ENCODE measurements at places on chromosomes 11 and 22.

- DNase-seq = no peak
These were observed 33.7 kb downstream of the RNF121 start for GRCh38 chr11:71962428-71963038.

- no peak for DNase-seq
These were observed 41.7 kb downstream of the IGF2 start for GRCh38 chr11:2097356-2097997.

DNA sequence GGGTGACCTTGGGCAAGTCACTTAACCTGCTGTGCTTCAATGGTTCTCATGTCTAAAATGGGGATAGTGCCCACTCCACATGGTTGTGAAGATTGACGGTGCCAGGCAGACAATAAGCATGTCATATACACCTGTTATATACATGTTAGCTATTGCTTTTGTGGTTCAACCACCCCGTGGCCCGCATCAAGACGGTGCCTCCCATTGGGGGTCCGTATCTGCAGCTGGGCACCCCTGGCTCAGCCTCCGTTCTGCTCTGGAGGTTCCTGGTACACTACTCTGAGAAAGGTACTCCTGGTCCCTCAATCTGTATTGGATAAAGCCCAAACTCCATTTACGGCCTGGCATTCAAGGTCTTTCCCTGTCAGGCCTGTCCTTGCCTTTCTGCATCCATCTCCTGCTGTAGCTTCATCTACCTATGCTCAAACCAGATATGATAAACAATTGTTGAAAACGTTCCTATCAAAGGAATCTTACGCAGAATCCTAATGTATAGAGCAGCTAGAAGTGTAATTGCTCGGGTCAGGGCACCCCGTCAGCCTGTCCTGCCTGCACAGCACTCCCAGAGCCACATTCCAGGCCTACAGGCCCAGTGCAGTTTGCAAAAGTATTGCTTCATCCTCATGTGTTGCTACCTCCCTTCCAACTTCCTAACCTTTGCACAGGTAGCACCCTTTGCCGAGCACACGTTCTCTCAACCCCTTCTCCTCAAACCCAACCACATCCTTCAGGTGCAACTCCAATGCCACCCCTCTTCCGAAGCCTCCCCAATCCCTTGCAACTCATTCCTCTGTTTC is 194.9 kb downstream of the BCR start:
- no peak for DNase-seq

DNA sequence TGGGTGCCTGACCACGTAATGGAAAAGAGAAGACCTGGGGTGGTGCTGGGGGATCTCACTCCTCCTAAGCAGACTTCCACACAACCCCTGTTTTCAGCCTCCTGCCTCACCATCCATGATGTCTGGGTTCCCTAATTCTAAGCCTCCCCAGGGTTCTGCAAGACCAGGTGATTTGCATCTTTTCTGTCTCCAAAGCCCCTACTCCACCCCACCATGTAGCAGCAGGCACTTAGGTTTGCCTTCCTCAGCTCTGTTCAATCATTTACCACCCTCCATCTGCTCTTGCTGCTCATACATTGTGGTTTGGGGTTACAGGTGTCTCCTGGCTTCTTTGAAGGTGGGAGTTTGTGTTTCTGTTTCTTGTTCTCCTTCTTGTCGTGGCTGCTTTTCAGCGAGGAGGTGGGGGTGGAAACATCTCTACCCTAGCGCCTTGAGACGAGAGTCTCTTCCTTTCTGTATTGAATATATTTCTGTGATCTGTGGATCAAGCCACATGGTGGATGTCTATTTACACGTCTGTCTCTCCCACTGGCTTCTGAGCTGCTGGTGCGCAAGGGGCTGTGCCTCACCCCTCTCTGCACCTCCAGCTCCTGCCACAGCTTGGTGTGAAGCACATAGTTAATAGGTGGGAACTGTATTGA is 6.6 kb upstream of the SSTR3 start:
- DNase-seq = no peak

DNA sequence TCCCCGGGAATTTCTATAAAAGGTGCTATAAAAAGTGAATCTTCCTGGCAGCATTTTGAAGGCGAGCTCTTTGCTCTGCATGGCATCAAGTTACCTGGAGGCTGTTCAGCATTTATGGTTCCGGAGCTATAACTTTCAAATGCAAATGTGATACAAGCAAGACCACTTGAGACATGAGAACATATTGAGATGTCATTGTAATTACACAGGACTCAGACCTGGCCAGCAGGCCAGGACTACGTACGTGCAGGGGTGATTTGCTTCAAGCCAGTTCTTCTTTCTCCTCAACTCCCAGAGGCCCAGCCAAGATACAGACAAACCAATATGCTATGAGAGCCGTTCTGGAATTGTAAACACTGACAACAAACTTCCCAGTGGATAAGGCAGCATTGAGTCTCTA is 227.4 kb upstream of the FAT3 start:
- no peak for DNase-seq

GRCh38 chr11:31875866-31876560 is 64.9 kb upstream of the PAX6 start:
- no peak for DNase-seq

GRCh38 chr22:42366806-42367581 is 65.2 kb downstream of the NFAM1 start:
- DNase-seq = no peak

GRCh38 chr22:36321797-36322601 is 65.8 kb downstream of the MYH9 start:
- DNase-seq = no peak

GRCh38 chr22:38614332-38615063 is 41.7 kb downstream of the FAM227A start:
- DNase-seq = no peak

DNA sequence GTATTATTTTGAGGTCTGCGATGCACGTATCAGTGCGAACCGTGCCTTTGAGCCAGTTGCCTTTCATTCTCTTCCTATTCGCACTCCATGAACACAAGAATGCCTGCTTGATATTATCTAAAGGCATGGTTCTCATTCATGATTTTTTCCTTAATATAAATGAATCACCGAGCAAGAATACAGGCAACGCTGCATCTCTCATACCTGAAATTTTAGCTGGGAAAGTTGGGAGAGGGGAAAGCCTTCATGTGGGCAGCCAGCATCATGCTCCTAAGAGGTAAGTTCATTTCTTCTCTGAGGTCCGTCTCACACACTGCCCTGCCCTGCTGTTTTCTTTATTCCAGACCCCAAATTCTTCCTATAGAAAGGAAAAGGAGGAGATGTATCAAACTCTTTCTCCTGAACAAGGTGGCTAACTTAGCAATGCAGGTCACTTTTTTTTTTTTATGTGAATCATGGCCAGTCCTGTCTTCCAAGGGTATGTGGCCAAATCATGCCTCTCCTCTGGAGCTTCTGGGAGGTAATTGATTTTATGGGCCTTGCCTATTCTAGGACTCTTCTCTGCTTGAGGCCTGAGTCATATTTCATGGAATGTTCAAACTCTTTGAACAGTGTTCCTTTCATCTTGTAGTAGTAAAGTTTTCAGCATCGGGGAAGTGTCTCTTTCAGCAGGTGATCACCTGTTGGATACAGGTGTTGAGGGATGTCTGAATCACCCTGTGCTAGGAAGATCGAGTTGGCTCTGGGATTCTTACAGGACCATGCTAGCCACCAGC is 3.2 kb downstream of the GLB1L2 start:
- no peak for DNase-seq

Measured in stimulated activated CD8-positive, alpha-beta memory T cell treated with anti-CD3 and anti-CD28 coated beads, Interleukin-4, amount 100 ng/mL, for 1 hour (primary cell).